ENCODE measurements at places on chromosomes 6 and 20.

DNA sequence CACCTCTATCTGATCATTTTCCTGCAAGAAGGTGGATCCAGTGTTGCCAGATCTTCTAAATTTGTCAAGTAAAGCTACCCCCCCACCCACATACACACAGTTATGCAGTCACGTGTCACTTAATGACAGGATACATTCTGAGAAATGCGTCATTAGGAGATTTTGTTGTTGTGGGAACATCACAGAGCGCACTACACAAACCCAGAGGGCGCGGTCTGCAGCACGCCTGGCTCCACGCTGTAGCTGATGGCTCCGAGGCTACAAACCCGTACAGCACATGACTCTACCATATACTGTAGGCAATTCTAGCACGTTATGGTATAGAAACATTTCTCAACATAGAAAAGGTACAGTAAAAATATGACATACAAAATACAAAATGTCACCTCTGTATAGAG is 126.9 kb downstream of the SYCP2 start:
- DNase-seq: no peak

GRCh38 chr6:43231735-43232450 is 2.6 kb upstream of the DNPH1 start:
- no peak for DNase-seq

GRCh38 chr20:14830899-14831298 is 493.5 kb upstream of the FLRT3 start:
- DNase-seq: no peak

DNA sequence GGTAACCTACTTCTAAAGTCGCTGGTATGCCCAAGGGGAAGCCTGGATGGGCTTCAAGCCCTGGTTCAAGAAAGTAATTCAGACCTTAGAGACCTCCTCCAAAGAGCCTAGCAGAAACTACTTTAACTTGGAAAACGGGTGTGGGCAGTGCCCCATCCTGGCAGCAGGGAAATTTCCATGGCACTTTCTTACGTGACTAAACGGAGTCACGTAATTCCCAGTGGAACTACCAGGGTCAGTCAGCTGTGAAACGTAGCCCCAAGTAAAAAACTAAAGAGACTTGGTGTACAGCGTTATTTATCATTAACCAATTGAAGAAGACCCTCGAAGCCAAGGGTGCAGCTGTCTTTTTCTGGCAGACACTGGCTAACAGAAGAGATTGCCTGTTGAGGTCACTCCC is 114.0 kb downstream of the RCAN2 start:
- DNase-seq: no peak

DNA sequence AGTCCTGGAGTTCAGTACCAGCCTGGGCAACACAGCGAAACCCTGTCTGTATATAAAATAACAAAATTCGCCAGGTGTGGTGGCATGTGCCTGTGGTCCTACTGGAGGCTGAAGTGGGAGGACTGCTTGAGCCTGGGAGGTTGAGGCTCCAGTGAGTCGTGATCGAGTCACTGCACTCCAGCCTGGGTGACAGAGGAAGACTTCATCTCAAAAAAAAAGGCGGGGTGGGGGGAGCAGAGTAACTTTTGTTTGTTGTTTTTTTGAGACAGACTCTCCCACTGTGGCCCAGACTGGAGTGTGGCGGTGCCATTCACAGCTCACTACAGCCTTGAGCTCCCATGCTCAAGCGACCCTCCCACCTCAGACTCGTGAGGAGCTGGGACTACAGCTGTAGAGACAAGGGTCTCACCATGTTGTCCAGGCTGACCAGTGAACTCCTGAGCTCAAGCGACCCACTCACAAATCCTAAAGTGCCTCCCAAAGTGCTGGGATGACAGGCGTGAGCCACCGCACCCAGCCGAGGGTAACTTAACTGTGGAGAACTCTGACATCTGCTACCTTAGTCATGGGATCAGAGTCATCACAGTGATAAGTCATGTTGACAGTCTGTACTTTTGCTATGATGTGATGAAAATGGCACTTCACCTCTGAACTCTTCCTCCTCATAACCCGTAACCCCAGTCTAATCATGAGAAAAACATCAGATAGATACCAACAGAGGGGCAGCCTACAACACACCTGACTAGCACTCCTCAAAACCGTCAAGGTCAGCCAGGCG is 16.5 kb downstream of the PEDS1 start:
- no peak for DNase-seq

DNA sequence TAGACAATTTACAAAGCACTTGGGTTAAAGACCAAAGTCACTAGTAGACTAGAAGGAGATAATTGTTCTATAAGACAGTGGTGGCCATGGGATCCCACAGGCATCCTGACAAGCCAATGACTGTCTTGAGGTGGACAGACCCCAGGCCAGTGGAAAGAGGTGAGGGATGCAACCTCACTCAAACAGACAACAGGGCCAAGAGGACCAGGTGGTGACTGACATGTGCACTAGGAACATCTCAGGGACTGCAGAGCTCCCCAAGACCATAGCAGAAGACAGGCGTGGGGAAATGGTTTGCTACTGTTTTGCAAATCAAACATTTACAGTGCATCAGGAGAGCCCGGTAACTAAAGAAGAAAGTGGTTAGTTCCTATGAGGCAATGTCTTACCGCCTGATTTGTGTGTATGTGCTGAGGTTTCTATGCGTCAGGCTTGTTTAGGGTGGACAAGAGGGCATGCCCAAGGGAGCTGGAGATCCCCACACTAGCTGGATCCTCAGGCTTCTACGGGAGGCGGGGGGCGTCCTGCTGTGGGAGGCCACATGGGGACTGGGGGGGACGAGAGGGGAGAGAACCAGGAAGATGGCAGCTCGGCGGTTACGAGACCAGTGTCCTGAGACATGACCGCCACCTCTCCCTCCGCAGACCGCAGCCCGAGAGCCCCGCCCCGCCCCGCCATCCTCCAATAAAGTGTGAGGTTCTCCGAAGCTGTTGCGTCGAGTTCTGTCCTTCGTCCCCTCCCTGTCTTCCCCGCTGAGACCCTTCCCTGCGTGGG is 623 bp upstream of the MRPS26 start:
- no peak for DNase-seq

DNA sequence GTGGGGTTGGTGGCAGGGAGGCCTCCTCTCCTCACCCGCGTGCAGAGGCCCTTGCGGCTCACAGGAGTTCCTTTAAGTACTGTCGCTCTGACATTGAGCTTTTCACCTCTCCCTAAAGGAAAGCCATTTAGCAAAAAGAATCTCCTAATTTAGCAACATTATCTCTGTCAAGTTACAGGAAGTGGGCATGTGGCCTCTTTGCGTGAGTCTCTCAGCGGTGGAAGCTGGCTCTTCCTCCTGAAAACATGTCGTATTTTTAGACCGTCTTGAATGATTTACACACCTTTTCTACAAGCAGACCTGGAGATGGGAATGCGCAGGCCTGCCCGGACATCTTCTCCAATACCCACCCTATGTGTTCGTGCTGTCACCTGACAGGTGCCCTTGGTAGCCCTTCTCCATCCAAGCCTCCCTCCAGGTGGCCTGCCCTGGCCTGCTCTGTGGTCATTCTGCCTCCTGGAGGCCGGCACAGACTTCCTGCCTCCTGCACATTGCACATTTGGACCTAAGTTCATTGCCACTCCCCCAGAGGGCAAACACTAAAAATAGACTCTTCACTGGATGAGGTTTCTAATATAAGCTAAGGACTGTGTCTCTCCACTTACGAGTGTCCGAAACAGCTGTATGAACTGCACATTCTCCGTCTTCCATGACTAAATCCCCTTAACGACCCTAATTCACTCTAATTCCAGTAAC is 18.5 kb upstream of the PHACTR3 start:
- no peak for DNase-seq

DNA sequence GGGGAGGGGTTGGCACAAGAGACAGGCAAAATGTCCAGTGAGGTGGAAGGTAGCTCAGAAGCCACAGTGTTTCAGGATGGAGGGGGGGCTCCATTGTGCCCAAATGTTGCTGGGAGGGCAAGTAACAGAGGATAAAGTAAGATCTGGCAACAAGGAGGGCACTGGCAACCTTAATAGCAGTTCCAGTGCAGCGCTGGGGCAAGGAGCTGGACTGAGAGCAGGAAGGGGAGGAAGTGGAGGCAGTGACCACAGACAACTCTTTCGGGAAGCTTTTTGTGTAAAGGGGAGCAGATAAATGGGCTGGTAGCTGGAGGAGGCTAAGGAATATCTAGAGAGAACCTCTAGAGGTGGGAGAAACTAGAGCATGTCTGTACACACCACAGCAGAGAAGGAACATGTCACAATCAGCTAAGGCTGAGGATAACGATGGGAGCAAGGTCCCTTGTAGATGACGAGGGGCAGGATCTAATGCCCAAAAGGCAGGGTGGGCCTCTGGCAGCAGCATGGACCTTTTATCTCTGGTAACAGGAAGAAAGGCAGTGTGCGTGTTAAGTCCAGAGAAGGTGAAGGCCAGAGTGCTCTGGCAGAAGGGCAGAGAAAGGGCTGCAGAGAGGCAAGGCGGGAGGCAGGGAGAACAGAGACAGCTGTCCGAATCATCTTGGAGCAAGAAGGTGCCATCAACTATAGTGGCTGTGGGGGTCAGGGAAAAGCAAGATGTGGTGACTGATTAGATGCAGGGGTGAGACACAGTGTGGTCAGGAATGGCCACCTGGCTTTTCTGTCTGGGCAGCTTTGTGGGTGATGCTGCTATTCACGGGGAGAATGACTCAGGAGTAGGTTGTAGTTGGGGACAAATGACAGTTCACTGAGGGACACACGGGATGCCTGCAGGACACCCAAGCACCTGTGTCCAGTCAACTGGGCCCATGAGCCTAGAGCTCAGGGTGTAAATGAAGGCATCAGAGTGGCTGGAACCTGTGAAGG is 17.4 kb downstream of the TMEM242 start:
- no peak for DNase-seq

DNA sequence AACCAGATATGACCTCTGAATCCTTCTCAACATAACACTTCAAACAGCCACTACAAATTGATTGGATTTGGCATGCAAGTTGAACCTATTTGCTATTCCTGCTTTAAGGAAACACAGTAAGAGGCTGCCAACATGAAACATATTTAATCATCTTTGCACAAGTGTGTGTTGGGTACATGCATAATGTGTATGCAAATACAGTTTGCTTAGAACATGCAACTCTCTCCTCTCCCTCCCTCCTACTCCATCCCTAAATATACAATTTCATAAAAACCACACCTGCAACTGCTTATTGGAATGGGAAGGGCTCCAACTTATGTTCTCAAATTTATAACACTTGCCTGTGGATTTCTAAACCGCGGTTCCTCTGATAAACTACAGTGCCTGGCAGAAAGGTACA is 71.5 kb downstream of the CD83 start:
- no peak for DNase-seq

DNA sequence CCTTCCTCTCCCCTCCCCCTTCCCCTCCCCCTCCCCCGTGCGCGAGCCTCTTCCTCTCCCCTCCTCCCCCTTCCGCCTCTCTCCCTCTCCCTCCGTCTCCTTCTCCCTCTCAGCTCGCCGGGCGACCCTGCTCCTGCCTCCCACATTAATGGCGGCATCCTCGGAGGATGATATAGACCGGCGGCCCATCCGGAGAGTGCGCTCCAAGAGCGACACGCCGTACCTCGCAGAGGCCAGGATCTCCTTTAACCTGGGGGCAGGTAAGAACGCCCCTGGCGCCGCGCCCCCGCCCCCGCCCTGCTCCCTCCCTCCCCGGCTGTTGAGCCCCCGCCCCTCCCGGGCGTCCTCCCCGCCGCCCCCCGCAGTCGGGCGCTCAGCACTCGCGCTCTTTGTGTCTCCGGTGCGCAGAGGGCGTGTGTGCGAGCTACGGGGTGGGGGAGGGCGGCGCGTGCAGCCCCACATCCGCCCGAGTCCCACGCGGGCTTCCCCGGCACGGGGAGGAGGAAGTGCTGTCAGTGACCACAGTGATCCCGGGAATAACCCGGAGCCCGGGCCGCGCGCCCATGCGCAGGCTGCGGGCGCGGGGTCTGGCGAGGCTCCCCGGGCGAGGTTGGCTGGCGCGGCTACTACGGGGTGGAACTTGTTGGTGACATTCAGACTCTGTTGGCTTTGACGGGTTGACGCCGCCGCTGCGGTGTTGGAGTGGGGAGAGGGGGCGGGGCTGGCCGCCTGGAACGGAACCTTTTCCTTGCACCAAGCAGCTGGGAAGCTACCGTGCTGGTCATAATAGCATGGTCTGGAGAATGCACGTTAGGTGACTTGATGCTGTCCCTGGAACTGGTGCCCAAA is 33.2 kb downstream of the PHACTR1 start:
- DNase-seq: no peak

DNA sequence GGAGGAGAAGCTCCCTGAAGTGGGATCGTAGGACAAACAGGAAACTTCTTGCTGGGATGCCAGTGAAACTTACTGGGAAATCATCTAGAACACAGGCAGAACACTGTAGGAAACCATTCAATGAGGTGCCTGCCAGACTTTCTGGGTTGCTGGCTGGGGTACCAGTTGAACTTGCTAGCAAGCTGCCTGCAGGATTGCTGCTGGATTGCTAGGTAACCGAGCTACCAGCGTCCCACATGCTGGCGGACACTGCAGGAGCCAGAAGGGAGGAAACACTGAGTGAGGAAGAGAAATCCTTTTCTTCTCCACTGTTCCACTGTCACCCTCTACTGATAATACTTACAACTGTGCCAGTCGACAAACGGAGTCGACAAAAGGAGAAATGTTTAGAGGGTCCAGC is 91.3 kb upstream of the SLC35B3 start:
- DNase-seq: no peak

DNA sequence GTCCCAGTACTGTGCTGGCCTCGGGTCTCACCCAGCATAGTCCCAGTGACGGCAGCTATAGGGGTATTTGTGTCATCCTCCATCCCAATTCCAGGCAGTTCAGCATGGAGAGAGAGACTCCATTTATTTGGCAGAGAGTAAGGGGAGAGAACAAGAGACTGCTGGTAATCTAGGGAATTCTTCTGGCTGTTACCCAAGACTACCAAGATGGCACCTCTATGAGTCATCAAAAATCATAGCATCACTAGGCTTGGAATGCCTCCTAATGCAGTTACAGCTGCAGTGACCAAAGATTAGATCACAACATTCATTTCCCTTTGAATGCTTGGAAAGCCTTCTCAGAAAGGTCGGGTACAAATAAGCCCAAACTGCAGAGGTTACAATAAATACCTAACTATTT is 660.4 kb upstream of the FLRT3 start:
- no peak for DNase-seq

GRCh38 chr6:39357998-39358686 is 35.6 kb upstream of the KCNK16 start:
- peak; percentile 71 for DNase-seq

GRCh38 chr6:110676396-110676795 is 138.9 kb downstream of the CDK19 start:
- no peak for DNase-seq

Measured in NCI-H774 (cell line).